AG08395 (cell line): ENCODE measurements at places on chromosomes 12 and 14.
A peak's percentile ranks its signal among the peaks of the same experiment; 100 is the strongest.

- no peak for DNase-seq
Measured at GRCh38 chr12:62230652-62231051, 29.6 kb upstream of the USP15 start.

GRCh38 chr12:40976546-40976945 lies 211.6 kb upstream of the PDZRN4 start:
- no peak for DNase-seq

GRCh38 chr12:43692064-43692463 lies 66.5 kb downstream of the PUS7L start:
- DNase-seq: no peak

DNA sequence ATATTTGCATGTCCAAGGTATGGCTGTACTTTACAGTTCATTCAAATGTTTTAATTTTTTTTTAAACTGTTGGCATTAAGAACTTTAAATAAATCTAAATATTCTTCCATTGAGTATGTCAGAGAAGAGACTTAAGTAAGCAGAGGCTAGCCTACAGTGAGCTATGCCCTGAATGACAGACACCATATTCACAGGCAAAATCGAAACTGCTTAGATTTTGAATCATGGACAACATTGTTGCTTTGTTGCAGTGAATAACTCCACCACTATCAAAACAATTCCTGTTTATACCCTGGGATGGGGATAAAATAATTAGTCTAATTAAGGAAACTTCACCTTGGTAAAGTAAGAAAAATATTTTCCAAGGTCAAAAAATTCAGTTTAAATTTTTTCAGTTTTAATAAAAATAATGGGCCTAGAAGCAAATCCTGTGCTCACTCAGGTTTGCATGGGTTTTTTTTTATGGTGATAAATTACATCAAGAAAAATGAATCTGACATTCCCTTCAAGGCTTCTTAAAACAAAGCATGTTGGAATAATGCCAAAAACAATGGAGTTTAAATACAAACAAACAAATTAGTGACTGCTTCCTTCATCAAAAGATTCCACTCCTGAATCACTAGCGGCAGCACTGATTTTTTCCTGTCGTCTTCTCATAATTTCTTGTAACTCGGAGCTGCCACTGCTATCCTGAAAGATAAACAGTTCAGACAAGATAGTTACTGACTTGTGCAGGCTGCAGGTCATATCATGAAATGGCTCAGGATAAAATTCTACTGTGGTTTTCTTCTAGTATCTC lies 168.2 kb downstream of the EPS8 start:
- no peak for DNase-seq

- no peak for DNase-seq
Measured at GRCh38 chr12:94144781-94145180, 3.6 kb upstream of the PLXNC1 start.

- no peak for DNase-seq
Measured at GRCh38 chr12:65497660-65498059, 219.2 kb downstream of the MSRB3 start.

DNA sequence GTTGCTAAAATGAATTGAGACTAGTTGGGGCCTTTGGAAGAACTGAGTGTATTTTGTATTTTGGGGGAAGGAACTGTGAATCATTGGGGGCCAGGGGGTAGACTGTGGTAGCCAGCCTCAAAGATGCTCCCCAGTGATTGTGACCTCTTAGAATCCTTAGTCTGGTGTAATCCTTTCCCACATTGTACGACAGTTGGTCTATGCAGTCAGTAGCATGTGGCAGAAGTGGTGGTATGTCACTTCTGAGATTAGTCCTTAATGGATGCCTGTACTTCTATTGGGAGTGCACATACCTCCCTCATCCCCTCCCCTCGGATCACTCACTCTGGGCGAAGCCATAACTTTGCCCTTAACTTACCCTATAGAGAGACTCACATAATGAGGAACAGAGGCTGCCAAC lies 48.0 kb downstream of the USP15 start:
- no peak for DNase-seq

- DNase-seq: no peak
Measured at GRCh38 chr14:100091386-100091785, 26.2 kb downstream of the EVL start.

GRCh38 chr14:77902811-77903210 lies 102.9 kb downstream of the ADCK1 start:
- peak; percentile 13 for DNase-seq

GRCh38 chr12:69026336-69026735 lies 93.4 kb upstream of the CPM start:
- no peak for DNase-seq

- DNase-seq: no peak
Measured at GRCh38 chr14:65805113-65805473, 392.6 kb downstream of the FUT8 start.

DNA sequence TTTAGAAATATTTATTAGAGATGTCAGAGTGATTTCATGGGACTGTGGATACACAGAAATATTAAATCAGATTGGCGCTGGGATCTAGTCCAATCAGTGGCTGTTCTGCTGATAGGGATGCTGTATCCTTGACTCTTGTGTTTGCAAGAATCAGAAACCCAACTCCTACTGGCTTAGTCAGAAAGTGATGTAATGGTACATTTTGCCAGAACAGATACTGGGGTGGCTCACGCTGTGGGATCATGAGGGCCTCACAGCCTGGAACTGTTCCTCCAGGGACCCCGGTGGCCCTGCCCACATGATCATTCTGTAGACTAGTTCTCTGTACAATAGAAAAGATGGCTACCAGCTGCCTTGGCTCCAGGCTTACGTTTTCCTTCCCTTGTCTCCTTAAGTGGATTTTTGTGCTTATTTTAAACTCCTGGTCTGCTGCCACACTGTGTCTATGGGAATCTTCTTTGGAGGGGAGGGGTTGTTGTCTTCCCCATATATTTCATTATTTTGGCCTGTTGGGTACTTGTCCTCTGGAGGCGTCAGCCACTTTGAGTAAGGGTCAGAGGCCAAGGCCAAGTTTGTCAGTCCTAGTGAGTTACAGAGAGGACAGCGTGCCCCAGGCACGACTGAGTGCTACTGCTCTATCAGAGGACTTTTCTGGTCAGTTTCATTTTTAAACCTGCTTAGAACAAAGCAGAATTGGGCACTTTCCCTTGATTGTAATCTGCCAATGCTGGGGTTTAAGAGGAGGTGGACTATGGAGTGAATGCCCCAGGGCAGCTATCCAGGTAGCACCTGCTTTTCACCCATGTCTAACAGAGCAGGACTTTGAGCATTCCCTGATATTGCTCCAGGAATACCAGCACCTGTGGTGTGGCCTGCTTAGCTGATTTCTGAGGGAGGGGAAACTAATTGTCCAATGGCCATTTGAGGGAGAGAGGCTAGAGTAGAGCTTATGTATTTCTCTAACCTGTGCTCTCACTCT lies 164.3 kb downstream of the SLC5A8 start:
- no peak for DNase-seq

- DNase-seq: no peak
Measured at GRCh38 chr14:71613168-71613567, 319.1 kb upstream of the RGS6 start.

- DNase-seq: no peak
Measured at GRCh38 chr12:114030451-114030850, 64.3 kb upstream of the RBM19 start.

- peak; percentile 81 for DNase-seq
Measured at GRCh38 chr14:100825713-100826331, at the start of gene MEG3. TSS of gene MEG3 (plus strand) at chr14:100826118.

DNA sequence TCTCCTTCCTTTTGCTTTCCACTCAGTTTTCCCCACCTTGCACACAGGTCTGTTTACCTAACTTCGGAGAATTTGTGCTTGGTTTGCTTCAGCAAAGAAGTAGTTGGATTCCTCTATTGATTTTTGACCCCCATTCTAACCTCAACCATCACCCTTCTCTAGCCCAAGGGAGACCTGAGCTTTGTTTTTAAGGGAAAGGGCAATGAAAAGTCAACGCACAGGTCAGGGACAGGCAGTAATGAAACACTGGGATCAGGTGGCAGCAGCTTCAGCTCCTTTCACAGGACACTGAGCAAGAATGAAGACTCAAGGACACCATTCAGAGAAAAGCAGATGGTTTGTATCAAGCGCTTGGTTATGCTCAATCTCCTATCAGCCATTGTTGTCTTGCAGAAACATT lies 46.9 kb upstream of the KRR1 start:
- no peak for DNase-seq

DNA sequence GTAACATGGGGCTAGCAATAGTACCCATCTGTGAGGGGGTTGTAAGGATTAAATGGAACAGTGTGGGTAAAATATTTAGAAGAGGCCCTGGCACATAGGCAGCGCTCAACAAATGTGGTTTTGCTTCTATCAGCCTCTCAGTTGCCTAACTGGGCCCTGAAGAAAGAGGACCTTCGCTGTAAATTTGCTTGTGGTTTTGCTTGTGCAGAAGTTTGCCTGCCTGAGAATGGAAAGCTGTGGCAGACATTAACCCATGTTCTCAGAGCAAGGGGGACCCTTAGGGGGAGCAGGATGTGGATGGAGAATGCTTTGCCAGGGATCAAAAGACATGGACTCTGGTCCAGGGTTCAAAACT lies 160.1 kb downstream of the BRMS1L start:
- no peak for DNase-seq

GRCh38 chr14:99793213-99794150 lies at the start of gene EML1:
TSS of gene EML1 (plus strand) at chr14:99793413. CDS start at chr14:99793477, 64 bp downstream.
- peak; percentile 98 for DNase-seq

DNA sequence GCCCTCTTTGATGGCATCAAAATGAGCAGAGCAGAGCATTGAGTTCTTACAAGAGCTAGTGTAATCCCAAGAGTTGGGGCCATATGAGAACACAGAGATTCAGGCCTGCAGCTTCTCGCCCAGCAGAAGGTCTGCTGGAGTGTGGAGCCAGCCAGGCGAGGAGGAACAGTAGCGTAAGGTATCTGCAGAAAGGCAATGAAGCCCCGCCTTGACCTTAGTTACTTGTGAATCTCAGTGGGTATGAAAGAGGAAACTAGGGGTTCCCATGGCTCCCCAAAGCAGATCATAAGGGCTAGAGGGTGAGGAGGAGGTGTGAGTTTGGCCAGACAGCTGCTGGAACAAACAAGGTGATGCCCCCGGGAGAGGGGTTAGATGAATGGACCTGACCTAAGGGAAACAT lies 49.4 kb downstream of the SLC8A3 start:
- DNase-seq: no peak

- DNase-seq: no peak
Measured at GRCh38 chr14:67490196-67490595, 1.7 kb upstream of the TMEM229B start.

DNA sequence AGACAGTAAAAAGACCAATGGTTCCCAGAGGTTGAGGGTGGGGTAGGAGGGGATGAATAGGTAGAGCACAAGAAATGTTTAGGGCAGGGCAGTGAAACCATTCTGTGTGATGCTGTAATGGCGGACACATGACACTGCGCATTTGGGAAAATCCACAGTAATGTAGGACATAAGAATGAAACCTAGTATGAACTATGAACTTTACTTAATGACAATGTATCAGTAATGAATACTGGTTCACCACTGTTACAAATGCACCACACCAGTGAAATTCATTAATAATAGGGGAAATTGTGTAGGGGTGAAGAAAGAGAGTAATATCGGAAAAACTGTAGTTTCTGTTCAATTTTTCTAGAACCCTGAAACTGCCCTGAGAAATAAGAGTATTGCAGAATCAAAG lies 5.6 kb downstream of the ERH start:
- DNase-seq: no peak

DNA sequence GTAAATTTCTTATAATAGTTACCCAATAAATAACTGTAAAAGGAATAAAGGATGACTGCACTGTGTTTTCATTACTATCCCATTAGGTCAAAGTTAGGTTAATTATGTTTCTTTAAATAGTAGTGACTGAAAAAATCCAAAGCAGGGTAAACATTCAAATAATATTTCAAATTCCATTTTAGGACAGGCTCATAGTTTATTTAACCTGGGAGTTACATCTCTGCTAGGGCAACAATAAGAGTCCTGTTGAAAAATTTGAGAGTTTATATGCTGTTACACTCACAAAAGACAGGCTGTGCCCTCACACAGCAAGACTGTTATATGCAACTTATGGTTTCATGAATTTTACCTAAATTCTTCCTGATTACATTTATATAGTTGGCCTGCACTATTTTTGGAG lies 8.0 kb downstream of the ERP27 start:
- no peak for DNase-seq

DNA sequence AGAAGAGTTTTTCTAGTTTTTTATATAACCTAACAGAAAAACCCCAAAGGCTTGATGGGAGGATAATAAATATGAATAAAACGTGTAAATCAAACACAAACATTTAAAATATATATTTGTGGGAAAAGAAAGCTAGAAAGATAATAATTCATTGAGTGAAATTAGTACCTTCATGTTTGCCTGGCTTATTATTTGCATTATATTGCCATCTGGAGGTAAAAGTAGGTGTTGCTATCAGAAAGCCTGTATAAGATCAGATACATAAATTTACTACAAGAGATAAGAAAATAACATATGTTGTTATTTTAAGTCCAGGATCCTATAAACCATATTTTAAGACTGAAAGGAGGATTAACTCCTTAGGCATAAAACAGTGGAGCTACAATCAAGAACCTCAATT lies 77.7 kb downstream of the NTS start:
- no peak for DNase-seq

DNA sequence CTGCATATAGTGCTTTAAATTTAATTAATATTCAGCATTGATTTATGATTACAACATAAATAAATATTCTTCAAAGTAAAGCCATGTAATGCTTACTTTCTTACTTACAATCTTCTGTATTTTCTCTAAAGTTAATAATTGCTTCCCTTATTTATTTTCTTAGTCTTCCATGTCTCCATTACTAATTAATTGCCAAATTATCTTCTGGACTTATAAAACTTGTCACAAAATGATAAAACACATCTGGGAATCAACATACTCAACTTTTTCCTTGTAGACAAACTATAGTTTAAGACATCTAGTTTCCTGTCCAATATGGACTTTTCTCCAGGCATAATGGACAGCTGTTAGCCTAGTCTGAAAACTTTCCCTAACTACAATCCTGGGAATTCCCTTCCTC lies 466.6 kb downstream of the FLRT2 start:
- DNase-seq: no peak

GRCh38 chr14:50678163-50678562 lies 10.1 kb upstream of the SAV1 start:
- no peak for DNase-seq

DNA sequence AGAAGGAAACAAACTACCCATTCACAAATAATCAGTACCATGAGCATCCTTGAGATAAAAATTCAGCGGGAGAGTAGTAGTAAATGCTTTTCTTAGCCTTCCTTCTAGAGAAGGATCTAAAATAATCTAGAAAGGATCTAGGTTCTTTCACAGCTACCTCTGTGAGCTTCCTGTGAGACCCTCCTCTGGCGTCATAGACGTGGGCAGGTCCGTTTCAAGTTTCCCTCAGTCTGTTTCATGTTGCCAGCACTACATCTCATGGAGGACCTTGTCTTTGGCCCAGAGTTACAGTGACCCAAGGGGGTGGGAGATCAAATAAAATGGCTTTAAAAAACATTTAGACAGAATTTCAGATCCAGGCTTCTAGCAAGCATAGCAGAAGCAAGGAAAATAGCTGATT lies 13.6 kb downstream of the DAAM1 start:
- DNase-seq: no peak

GRCh38 chr14:67680121-67680602 lies 5.7 kb upstream of the VTI1B start:
- peak; percentile 85 for DNase-seq

- no peak for DNase-seq
Measured at GRCh38 chr12:59194794-59195193, 274.5 kb upstream of the LRIG3 start.
